Bronchial epithelial cell (primary cell): ENCODE measurements at places on chromosomes 4 and X. TPM values are rescaled to one million over a fixed set of nuclear protein-coding genes. Genes with fewer than 3 reads are reported as not detected.

GRCh38 chr4:128488055-128488705 lies 200.6 kb upstream of the PGRMC2 start:
- DNase-seq: no peak

Gene TKTL1
- not detected in 2 replicates for total RNA-seq

Gene RAB40A
- under 0.01 and 0.13 TPM in 2 replicates for total RNA-seq

DNA sequence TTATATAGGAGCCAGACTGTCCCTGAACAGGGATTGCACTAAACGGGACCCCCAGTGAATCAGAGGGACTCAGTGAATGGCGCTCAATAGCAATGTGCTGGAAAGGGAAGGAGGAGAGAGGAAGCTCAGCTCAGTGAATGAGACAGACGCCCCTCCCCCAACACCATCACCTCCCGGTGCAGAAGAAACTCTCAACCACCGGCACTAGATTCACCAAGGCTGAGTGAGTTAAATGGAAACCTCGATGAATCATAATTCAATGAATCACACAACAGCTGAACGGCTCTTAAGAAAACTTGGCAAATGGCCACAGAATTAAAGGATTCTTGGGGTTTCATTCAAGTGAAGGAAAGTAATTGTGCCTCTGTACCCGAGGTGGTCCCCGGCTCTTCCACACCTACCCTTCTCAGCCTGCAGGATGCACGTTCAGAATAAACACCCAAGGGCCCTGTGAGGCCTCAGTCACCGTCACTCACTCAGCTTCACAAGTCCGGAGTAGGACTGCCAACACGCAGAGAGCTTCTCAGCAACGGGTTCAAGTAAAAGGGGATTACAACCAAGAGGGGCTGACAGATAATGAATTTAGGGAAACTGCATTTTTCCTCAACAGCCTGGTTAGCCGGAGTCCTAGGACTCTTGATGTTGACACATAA lies 29.3 kb downstream of the CRMP1 start:
- DNase-seq: peak; percentile 93

GRCh38 chr4:113335746-113336145 lies 286.3 kb downstream of the ANK2 start:
- no peak for DNase-seq

Gene KCNE5
- total RNA-seq: 0.26 TPM in 2 replicates

Gene INTU
- total RNA-seq: 3.9 and 6.7 TPM in 2 replicates

DNA sequence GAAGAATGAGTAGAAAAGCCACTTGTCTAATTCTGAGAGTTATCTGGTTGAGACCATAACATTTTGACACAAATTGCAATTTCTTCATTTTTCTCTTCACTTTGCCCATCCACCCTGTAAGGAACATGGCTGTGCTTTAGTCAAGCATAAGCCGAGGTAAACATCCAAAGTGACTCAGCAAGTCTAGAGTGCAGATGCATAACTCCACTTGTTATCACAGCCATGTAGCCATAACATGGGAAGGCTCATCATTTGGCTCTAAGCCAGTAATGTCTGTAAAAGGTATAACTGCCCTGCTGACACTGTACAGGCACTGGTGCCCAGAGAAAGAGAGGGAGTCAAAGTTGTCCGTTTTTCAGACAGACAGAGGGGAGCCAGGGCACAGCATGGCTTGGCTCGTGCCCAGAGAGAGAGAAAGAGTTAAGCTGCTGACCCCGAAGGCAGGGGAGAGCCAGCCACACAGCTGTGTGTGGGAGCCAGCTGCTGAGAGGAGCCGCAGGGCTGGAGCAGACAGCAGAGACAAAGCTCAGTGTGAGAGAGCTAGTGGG lies 76.9 kb upstream of the EXOC1L start:
- DNase-seq: no peak

Gene SFRP2
- not detected in 2 replicates for total RNA-seq

Gene TMEM31
- total RNA-seq: not detected in 2 replicates

Gene TLR2
- total RNA-seq: 1.3 and 2.6 TPM in 2 replicates

DNA sequence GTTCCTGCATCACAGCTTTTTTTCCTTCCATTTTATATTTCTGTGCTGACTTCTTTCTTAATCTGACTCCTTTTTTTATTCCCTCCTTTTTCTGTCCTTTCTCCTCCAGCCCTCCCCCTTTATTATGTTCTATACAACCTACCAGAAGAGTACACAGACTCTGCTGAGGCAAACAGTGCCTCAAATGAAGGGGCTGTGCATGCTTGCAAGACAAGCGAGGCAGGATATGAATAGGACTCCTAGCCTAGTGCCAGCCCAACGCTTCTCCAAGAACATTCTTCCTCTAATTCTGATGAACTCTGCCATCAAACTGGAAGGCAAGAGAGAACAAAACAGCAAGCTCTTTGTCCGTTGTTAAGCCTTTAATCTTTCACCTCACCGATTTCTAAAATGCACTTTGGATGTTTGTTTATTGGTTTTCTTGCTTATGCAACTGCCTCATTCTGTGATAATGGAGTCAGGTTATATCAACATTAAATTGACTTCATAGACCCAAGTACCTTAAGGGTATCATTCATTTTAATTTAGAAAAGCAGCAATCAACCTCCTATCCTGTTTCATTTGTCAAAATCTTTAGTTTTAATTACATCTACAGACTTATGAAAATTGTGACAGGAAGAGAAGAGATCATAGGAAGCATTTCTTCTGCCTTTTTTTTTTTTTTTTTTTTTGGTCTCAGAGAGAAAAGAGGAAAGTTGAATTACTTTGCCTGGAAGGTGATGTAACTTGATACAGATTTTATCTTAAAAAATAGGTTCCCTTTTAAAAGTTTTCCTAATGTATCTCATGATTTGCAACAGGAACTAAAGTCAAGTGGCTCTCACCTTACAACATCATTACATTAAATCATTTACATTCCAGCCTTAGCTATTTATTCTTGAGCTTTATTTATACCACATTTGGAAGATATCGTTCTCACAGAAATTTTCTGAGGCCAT lies 284.7 kb upstream of the FTHL17 start:
- no peak for DNase-seq

Gene NIPAL1
- total RNA-seq: 6.6 and 9.3 TPM in 2 replicates

DNA sequence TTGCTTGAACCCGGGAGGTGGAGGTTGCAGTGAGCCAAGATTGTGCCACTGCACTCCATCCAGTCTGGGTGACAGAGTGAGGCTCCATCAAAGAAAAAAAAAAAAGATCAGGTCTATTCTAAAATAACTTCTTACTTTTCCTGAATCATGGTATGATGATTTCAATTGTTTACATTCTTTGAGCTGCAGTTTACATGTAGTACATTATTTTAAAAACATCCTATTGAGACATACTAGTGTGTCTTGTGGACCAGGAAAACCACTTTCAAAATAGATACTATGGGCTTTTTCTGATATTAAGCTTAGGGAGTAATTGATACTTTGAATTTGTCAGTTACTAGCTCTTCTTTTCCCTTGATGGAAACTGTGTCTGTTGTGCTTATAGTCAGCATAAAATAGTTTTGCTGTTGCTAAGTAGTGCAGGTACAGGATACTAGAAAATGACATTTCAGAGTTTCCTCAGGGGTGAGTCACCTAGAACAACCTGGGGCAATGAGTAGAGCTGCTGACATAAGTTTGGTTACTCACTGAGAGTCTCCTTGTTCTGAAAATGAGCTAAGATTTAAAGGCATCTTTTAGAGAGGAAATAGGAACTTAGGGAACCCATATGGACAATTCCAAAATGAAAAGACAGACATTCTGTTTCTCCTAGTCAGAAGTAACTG lies 53.2 kb upstream of the C4orf54 start:
- DNase-seq: peak; percentile 97

- DNase-seq: no peak
Observed at GRCh38 chr4:176313596-176314336, 6.0 kb upstream of the SPCS3 start.

Gene SLC25A6
- 251 and 335 TPM in 2 replicates for total RNA-seq

- no peak for DNase-seq
Observed at GRCh38 chr4:65737672-65738071, 67.4 kb upstream of the EPHA5 start.

DNA sequence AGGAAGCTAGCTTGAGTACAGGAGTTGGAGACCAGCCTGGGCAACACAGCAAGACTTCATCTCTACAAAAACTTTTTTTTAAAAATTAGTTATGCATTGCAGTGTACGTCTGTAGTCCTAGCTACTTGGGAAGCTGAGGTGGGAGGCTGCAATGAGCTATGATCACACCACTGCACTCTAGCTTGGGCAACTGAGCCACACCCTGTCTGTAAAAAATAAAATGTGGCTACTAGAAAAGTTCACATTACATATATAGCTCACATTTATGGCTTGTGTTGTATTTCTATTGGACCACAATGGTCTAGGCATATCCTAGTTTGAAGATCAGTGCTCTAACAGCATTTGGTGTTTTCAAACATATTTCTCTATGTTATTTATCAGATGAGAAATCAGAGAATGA lies 11.8 kb upstream of the CPEB2 start:
- DNase-seq: no peak

Gene FGB
- not detected in 2 replicates for total RNA-seq

Gene MAGEA2B
- not detected in 2 replicates for total RNA-seq

DNA sequence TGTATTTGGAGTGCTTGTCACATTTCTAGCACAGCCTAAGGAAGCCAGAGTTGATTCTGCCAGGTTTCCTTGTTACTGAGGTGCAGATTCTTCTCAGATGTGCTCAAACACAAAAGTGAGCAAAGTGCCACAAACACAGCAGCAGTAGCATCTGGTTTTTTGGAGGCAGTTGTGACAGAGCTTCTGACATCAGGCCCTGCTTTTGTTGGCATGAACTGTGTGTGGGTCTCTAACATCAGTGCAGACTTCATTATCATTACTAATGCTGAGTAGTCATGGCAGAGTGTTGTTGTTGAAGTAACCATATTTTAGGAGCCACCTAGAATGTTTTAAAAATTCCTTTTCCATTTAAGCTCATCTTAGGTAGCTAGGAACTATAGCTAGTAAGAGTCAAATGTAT lies 656.6 kb downstream of the ANKRD50 start:
- DNase-seq: no peak

Gene CT45A10
- not detected in 2 replicates for total RNA-seq

DNA sequence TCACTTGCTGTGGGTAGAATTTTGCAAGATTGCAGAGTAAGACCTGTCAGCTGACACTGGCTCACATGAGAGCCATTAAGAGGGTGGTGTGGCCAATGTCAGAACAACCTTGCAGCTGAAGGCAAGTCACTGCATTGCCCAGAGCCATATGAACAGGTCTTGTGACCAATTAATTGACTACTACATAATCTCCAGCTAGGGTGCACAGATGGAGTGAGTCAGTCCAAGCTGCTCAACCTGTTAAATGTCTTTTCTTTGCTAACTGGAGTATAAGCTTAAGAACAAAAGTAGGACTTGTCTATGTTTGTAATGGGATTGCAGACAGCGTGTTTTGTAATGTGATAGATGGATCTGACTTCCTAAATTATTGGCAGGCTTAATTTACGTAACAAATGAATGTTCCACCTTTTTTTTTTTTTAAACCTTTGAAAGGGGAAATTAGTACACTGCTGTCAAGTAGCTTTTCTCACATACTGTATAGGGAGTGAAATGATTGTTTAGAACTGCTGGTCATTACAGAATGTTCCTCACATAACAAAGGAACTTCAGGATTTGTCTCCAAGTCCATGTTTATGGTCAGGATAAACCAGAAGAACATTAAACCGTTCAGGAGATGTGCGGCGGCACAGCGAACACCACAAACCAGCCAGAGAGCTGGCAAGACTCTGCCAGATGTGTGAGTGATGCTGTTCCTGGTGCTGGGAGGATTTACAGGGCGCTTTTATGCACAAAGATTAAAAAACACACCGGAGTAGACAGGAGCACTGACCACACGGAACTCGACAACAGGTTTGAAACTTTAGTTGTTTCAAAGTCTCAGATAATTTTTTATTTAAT lies 37.0 kb downstream of the FNIP2 start:
- DNase-seq: peak; percentile 95

- no peak for DNase-seq
Observed at GRCh38 chrX:108223585-108223984, 132.0 kb downstream of the ATG4A start.

Gene IRS4
- total RNA-seq: not detected in 2 replicates

Gene SOD3
- 0.13 TPM in 1 of 2 replicates, not detected in the other for total RNA-seq

Gene ADH1C
- 0.26 TPM in 1 of 2 replicates, not detected in the other for total RNA-seq

Gene CCDC149
- total RNA-seq: 4.2 and 5.1 TPM in 2 replicates

- DNase-seq: no peak
Observed at GRCh38 chr4:7120341-7120740, 52.5 kb upstream of the GRPEL1 start.

GRCh38 chrX:17012465-17012864 lies 66.0 kb downstream of the REPS2 start:
- DNase-seq: no peak

- DNase-seq: no peak
Observed at GRCh38 chr4:94833394-94833793, 75.6 kb downstream of the BMPR1B start.

- DNase-seq: no peak
Observed at GRCh38 chr4:26141911-26142638, 178.7 kb upstream of the RBPJ start.

Gene MFAP3L
- 1.6 and 5.5 TPM in 2 replicates for total RNA-seq

Gene TLR3
- total RNA-seq: 0.26 and 0.38 TPM in 2 replicates

Gene DMP1
- total RNA-seq: not detected in 2 replicates

DNA sequence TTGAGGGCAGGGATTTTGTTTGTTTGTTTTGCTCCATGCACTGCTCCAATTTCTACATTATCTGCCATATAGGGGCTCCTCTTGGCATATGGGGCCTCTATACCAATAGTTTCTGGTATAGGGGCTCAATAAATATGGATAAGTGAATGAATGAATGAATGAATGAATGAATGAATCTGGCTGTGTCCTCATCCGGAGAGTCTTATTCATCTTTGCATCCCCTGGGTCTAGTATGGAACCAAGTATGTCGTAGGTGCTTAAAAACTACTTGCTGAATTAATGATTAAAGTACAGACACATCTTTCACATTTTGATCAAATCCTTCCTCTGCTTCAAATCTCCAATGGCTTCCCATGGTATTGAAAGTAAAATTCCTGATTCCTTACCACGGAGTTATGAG lies 80.1 kb downstream of the DRD5 start:
- DNase-seq: no peak

- DNase-seq: no peak
Observed at GRCh38 chrX:107726816-107727534, 48.6 kb downstream of the TSC22D3 start.

- DNase-seq: no peak
Observed at GRCh38 chrX:66489339-66489738, 149.5 kb downstream of the EDA2R start.

GRCh38 chr4:25089051-25089763 lies 58.5 kb upstream of the LGI2 start:
- no peak for DNase-seq

- no peak for DNase-seq
Observed at GRCh38 chr4:185378264-185378663, 17.5 kb downstream of the LRP2BP start.

GRCh38 chrX:19343085-19343534 lies 617 bp upstream of the PDHA1 start:
- no peak for DNase-seq

Gene NSUN7
- 0.79 and 1.8 TPM in 2 replicates for total RNA-seq

Gene COL25A1
- total RNA-seq: under 0.01 TPM in 2 replicates

DNA sequence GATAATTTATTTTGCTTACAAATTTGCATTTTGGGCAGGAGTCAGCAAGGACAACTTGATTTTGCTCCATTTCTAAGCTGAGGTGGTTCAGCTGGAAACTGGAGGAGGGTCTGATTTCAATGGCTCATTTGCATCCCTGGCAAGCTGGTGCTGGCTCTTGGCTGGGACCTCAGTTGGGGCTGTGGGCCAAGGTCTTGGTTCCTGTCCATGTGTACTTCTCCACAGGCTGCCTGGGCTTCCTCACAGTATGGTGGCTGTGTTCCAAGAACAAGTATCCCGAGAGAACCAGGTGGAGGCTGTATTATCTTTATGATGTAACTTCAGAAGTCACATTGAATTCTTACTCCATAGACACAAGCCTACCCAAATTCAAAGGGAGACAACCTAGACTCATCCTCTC lies 77.0 kb upstream of the STX18 start:
- no peak for DNase-seq
